ENCODE measurements at places on chromosomes 3 and 15. TPM values are rescaled to one million over a fixed set of nuclear protein-coding genes. Genes with fewer than 3 reads are reported as not detected.

The CGNL1 gene
- 3.9 TPM for total RNA-seq

The TUSC7 gene
- total RNA-seq, result not detected

The PCSK6 gene
- 39.5 TPM for total RNA-seq

The P3H2 gene
- total RNA-seq, result 14.6 TPM

The CCDC39 gene
- not detected for total RNA-seq

DNA sequence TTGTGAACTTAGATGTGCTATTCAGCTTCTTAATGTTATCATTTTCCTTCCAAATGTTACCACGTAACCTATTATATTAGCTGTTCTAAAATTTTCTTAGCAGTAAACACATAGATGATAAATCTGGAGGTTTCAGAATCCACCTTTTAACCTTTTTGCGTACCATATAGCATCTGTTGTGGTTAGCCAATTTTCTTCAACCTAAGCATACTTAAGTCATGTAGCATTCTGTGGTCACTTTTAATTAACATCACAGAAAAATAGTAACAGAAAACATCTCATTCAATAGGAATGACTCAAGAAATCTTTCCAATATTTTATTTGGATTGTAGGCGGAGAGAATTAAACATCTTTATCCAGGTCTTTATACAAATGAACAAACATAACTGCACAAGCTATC, 1465.3 kb upstream of the GBE1 start:
- no peak for DNase-seq

DNA sequence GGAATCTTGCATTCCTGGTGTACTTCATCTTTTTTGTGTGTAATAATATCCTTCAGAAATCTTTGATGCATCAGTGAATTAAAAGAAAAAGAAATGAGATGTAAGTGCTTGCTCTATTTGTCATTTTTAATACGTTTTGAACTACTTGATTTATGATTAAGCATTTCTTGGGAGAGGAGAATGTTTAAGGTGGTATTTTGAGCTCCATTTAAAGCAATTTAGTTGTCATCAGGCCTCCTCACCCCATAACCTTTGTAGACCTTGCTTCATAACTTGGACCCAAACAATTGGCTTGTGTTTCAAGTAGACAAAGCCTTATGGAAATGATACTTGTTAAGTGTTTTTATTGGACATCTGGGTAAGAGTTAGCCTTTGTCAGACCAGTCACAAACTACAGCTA, 87.1 kb upstream of the VEPH1 start:
- DNase-seq, result no peak

DNA sequence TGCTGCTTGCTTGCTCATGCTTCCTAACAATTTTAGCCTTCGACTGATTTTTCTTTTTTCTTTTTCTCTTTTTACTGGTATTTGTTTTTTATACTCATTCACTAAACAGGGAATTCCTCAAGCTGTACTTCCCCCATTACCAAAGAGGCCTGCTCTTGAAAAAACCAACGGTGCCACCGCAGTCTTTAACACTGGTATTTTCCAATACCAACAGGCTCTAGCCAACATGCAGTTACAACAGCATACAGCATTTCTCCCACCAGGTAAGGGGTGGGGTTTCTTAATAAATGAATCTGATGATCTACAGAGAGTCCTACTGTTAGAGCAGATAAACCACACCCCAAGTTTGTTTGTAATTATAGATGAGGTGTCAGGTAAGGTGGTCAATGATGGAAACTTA, 178.8 kb downstream of the MBNL1 start:
- no peak for DNase-seq

- no peak for DNase-seq
Measured at GRCh38 chr3:160012108-160012507, 23.5 kb downstream of the IL12A start.

DNA sequence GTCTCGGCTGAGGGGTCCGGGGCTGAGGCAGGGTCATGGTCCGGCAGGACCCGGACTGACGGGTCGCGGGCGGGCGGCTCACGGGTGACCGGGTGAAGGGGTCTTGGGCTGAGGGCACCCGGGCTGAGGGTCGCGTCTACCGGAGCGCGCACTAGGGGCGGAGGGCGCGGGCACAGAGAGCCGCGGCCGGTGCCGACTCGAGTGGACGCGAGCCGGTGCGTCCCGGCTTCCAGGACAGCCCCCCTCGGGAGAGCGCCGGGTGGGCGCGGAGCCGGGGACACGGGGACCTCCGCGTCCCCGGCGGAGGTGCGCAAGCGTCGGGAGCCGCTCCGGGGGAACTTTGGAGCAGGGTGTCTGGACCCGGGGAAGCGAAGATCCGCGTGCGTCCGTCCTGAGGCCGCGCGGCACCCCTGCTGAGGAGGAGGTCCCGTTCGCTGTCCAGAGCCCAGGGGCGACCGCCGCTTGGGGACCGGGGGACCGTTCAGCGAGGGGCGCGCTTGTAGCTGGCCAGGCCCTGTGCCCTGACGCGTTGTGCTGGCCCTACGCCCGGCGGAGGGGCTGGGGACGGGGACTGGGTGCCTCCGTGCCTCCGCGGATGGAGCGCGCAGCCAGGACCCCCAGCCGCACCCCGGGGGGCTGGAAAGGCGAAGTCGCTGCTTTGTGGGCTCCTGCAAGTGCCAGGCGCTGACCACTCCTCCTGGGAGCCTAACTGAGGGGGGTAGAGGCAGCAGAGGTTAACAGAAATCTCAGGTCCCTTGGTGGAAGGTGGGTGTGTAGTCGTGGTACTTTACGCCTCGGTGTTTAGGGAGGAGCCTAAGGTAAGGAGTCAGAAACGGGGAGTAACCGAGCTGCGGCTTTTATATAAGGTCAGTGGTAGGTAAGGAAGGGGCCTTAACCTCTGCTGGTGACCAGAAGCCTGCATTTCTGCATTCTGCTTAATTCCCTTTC, at the start of gene PPARG:
PPARG (plus strand) TSS at position 889 of the 948 bp plus-strand sequence. CDS start 90,642 bp downstream, outside the sequence.
- DNase-seq, result peak; percentile 85

DNA sequence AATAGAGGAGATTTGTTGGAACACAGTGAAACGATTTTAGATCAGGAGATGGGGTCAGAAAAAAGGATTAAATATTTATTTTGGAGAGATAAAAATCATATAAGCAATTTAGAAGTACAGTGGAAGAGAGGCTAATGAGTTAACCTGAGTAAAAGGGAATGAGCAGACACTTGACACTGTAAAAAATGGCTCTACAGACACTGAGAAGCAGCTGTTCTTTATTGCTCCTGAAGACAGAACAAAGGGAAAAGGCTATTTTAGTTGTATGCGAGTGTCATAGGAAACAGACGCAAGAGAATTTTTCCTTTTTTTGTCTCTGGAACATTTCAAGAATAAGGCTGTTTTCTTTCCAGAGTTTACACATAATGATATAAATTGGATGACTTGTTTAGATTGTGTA, 34.3 kb downstream of the ASTE1 start:
- no peak for DNase-seq

DNA sequence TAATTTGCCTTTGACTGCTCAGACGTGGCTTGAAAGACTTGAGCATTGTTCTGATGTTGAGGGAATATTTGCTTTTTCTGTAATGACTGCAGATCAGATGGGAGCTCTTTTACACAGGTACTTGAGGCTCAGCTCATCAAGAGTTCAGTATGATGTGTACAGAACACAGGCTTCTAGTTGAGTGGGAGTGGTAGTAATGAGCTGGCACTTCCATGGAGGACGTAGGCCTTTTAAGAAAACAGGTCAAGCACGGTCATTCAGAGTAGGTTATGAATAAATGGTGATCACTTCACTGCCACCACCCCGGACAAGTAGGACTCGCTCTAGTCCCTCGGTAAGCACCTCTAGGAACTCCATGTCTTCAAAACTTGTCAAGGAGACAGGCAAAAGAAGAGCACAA, 8.8 kb downstream of the EMC4 start:
- DNase-seq, result no peak

GRCh38 chr3:192229866-192230265, 497.5 kb downstream of the FGF12 start:
- no peak for DNase-seq

- DNase-seq, result no peak
Measured at GRCh38 chr3:184631472-184631861, 69.9 kb downstream of the EPHB3 start.

DNA sequence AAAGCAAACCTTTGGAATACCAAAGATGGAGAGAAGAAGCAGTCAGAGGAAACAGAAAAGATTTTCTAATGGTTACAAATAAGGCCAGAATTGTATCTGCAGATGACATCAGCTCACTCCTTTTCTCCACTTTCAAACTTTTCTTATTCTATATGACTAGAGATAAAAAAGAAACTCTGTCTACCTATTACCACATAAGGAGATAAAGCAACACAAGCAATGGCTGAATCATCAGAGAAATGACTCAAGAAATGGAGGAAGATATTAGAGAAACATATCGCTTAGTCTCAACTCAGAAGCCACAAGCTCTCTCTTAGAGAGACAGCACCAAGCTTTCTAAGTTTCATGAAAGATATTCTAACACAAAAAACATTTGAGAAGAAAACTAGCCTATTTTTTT, 784.0 kb downstream of the ZPLD1 start:
- no peak for DNase-seq

DNA sequence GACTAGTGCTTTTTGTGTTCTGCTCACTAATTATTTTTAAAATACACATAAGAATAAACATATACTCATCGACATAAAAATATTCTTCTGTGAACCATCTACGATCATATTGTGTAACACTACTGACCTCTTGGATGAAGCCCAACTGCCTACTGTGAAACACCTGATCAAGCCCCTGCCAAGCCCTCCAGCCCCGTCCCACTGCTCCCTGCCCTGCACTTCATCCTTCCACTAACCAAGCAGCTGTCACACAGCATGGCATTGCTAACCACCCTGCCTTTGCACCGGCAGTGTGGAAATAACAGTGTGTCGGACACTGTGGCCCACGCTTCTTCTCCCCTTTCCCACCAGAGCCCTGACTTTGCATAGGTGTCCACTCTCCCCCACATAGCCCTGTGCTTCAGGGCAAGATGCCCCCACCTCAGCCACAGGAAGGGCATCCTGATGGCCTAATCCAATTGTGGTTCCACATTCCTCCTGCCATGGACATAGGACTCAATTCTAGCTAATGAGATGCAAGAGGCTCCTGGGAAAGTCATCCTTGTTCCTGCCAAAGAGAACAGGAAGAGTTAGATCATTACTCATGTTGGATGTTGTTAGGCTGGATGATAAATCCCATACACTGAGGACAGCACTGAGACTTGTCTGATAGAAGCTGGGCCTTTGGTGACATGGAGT, 35.0 kb upstream of the ARID3B start:
- no peak for DNase-seq

- no peak for DNase-seq
Measured at GRCh38 chr15:82890338-82890994, 62.1 kb downstream of the HOMER2 start.

DNA sequence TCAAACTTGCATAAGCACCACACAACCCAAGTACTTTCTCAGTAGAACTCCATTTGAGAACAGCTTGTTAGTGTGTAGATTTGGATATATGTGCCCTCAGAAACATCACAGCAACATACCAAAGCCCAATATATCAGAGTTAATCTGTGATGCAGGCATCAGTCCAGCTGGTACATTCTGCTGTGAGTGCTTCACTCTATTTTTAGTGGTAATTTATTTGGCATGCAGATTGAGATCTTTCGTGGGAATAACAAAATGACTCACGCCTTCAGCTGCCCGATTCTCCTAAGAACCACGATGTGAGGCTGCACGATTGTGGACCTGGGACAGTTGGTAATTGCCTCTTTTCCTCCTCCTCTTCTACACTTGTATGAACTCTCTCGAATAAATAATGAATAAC, 730.7 kb downstream of the SQOR start:
- no peak for DNase-seq

GRCh38 chr3:69209413-69209812, 87.0 kb upstream of the LMOD3 start:
- DNase-seq, result no peak

DNA sequence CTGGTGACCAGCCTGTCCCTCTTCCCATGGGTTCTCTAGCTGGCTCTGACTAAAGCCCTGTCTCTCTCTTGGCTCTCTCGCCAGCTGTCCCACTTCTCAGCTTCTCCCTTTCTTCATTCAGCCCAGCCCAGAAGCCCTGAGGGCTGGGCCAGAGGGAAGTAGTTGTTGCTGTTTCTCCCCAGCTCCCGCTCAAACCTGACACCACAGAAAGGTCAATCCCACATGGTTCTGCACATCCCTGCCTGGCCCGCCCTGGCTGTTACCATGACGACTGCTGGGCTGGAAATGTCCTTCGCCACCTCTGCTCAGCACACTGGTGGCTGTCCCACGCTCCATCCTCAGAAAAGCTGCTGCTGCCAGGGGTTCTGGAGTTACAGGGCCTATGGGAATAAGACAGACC, 25.9 kb downstream of the CCDC32 start:
- DNase-seq, result no peak

GRCh38 chr15:33206366-33206765, 11.9 kb upstream of the FMN1 start:
- DNase-seq, result no peak
